ENCODE measurements at places on chromosomes 5 and 9. TPM values are rescaled to one million over a fixed set of nuclear protein-coding genes. Genes with fewer than 3 reads are reported as not detected.

Gene LCN2
- total RNA-seq: 0.64 TPM

Gene BRINP1
- total RNA-seq: not detected

Gene DDX4
- not detected for total RNA-seq

Gene FOXE1
- total RNA-seq: not detected

Gene CLIC3
- total RNA-seq: 1.6 TPM

Gene GDNF
- 0.13 TPM for total RNA-seq

Gene ADAMTS19
- total RNA-seq: not detected

Gene TIGD6
- total RNA-seq: 4.7 TPM

Gene PCDHB4
- 2.5 TPM for total RNA-seq

Gene EDIL3
- 3.7 TPM for total RNA-seq

Gene CCDC192
- total RNA-seq: 0.51 TPM

DNA sequence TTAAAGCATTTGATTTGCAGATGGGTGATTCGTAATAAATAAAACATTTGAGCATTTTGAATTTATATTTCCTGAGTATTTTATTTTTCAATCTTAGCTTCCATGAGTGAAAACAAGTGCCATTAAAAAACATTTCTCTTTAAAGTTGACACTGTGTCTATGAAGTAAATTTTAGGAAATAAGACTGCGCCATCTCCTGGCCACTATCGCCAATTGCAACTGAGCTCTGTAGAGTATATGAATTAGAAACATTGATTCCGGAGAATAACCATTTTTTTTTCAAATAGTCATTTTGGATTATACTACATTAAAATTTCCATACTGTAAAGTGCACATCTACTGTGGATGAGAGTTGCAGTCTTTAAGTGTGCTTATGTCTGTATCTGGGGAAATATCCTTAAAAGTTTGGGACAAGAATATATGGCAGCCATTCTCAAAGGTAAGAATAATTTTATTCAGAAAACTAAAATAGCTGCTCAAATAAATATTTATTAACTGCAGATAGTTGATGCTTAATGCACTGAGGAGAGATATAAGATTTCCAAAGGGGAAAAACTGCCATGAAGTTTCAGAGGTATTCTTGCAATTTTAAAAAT, 5.9 kb downstream of the DMRTA1 start:
- DNase-seq: no peak

DNA sequence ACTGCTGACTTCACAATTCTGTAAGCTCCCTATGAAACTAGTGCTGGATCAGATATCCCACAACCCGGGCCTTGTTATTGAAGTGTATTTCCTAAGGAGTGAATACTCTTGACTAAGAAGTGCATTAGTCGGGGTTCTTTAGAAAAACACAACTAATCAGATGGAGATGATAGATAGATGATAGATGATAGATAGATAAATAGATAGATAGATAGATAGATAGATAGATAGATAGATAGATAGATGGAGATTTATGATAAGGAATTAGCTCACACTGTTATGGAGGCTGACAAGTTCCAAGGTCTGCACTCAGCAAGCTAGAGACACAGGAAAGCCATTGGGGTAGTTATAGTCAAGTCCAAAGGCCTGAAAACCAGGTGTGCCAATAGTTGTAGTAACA, 214.6 kb upstream of the COX7C start:
- no peak for DNase-seq

- no peak for DNase-seq
These were observed 379.3 kb downstream of the CDH12 start for GRCh38 chr5:22473886-22474285.

- DNase-seq: no peak
These were observed 23.9 kb upstream of the SAP30L start for GRCh38 chr5:154421868-154422267.

GRCh38 chr9:135180586-135180985, 93.1 kb downstream of the OLFM1 start:
- DNase-seq: no peak

DNA sequence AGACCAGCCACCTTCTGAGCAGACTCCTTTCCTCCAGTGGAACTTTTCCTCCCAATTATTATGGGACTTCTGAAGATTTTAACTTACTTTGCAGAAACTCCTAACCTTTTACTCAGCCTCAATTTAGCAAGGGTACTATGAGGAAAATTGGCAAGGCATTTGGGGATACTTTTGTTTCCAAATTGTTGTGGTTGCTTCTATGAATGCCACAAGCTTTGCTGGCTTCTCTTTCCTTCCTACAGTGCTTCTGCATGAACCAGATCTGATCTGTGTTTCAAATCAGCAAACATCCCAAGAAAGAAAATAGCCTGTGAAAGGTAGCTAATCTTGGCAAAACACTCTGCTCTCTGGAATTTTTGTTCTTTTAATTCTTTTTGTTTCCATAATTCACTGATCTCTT, 57.3 kb upstream of the TAF11L2 start:
- no peak for DNase-seq

DNA sequence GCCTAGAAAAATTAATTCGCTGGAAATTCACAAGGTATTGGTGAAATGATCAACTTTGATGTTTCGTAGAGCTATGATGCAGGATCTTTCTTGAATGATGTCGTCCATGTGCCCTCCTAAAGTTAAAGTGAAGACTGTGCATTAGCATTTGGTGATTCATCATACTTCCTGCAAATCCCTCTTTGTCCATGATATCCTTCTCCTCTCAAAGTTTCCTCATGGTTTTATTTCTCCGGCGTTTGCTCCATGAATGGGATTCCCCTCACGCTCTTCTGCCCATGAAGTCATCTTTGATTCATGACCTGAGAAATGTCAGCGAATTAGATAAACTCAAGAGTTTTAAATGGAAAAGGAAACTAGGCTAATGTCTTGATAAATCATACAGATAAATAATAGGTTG, 372.7 kb downstream of the PSAT1 start:
- DNase-seq: no peak

DNA sequence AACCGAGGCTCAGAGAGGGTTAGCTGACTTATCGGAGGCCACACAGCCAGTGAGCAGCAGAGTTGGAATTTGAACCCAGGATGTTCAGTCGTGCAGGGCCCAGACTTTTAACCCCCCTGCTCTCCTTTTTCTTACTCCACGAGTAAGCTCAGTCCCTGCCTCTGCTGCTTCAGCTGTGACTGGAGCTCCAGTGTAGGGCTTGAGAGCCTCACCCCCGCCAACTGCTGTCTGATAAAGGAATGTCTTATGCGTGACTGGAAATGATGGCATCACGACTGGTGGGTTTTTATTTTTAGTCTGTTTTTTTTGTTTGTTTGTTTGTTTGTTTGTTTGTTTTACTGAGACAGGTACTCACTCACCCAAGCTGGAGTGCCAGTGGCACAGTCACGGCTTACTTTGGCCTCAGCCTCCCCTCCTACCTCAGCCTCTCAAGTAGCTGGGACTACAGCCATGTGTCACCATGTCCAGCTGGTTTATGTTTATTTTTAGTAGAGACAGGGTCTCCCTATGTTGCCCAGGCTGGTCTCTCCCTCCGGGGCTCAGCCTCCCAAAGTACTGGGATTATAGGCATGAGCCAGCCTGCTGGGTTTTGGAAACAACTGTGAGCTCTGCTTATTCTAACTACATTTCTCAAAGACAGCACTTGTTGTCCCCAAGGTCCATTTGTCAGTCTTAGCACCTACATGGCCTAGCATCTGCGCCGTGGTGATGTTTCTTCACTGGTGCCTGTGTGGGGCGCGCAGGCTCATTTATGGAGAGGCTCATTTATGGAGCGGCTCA, 52.5 kb upstream of the NCS1 start:
- no peak for DNase-seq

DNA sequence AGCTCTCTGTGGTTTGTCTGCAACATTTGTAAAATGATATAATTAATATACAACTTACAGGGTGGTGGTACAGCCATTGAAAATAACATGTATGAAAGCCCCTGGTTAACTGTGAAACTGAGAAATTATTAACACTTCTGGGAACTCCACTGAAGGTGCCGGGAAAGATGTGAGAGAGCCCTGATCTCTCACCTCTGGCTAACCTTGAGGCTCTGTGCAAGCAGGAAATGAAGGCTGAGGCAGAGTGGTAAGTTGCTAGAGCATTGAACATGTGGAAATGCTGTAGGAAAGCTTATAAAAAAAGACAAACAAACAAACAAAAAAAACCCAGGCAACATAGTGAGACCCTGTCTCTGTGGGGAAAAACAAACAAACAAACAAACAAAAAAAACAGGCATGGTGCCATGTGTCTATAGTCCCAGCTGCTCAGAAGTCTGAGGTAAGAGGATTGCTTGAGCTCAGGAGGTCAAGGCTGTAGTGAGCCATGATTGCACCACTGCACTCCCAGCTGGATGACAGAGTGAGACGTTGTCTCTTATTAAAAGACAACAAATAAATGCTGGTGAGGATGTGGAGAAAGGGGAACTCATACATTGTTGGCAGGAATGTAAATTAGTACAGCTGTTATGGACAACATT, 7.5 kb downstream of the CATSPER3 start:
- no peak for DNase-seq

GRCh38 chr9:114030364-114030763, 47.7 kb downstream of the AMBP start:
- DNase-seq: peak; percentile 35

- no peak for DNase-seq
These were observed 325.0 kb downstream of the AGTPBP1 start for GRCh38 chr9:85416715-85417114.

- no peak for DNase-seq
These were observed 377.8 kb downstream of the CHSY3 start for GRCh38 chr5:130282049-130282448.

DNA sequence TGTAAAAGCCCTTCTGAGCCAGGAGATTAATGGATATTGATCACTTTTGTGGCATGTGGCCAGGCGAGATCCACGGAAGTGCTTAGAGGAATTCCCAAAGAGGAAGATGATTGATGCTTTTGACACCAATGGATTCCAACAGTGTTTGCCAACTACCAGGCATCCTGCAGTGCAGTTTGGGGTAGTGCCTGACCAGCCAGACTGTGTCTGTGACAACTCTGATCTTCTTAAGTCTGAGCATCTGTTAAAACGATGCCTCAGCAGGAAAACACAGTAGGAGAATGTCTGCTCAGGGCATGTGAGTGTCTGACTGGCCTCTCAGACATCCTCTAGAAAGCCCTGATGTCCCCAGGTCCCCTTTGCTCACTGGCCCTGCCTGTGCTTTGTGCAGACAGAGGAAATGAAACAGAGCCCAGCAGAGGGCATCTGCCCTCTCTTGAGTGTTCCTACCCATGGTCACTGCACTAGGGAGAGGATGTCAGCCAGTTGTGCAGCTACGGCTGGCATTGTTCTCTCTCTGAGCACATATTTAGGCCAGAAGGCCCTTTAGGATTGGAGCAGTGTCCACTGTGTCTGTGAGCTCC, 57.0 kb downstream of the TRPC7 start:
- no peak for DNase-seq

DNA sequence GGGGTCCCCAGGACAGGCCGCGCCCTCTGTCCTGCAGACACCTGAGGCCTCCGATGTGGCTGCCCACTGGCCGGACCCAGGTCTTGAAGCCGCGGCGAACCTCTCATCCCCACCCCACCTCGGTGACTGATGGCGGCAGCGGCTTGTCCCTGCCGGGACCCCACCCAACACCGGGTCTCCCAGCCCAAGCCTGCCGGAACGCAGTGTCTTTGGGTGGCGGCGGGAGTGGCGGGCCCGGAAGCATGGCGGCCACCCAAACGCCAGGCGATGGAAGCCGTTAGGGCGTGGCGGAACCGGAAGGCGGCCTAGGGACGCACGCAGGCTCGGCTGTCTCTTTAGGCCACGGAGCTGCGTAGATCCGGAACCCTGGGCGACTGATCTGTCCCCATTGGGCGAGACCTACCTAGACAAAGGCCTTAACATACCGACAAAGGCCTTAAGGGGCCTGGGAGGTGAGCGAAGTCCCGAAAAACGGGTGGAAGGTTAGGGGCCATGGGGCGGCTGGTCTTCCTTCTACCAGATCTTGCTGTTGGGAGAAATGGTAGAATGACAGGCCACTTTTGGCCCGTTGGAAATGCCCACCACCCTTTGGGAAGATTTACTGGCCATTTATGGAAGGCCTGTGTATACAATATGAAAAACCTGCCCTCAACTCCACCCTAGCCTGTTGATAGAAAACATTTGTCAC, 94.6 kb upstream of the SMC2 start:
- no peak for DNase-seq

DNA sequence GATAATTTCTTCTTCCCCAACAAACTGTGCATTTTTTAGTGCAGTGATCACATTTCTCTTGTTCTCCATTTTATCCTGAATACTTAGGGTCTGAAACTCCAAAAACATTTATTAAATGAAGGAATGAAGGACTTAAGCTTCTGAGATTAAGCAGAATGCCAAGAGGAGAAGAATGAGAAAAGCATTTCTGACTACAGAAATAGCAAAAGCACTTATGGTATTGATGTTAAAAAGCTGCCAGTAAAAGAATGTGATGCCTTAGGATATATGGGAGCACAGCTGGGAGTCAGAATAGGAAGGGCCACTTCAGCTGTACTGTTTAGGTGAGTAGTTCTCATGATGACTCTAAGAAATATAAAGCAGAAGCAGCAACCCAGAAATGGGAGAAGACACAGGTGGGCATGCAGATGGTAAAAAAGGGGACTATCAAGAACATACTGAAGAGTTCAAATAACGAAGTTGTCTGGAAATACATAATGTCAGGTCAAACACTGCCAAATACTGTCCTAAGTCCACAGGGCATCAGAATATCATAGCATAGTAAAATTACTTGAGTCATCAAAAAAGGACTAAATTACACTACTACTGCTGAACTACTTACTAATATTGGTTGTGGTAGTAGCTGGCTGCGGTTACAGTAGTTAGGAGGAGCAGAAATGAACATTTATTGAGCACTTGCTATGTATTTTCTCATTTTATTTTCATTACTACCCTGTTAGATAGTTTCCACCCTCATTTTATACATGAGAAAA, 132.7 kb downstream of the MAPKAP1 start:
- DNase-seq: no peak

DNA sequence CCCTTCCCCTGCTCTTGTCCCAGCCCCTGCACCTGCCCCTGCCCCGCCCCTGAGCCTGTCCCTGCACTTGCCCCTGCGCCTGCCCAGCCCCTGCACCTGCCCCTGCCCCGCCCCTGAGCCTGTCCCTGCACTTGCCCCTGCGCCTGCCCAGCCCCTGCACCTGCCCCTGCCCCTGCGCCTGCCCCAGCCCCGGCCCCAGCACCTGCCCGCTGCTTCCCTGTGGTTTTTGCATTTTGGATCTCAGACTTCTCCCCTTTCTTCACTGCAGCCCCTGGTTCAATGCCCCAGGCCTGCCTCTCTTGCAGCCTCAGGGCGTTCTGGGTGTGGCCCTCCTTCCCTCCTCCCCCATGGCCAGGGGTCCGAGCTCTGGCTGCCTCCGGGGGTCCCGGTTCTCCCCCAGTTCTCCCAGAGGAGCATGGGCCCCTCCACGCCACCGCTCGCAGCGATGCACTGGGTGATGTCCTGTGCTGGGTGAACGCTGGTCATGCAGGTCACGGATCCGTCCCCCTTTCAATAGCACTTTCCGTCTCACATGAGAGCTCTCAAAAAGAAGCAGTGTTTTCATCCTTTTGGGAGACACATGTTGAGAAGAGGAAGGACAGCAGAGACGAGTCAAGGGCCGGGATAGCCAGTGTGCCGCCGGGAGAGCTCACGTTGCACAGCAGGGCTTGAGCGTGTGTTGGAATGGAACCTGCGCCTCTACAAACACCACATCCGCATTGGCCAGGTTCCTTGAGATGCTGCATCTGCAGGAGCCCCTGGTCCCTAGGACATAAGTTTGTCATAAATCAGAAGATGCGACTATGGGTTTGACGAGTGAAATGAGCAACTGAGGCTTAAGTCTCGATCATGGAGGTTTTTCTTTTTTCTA, 44.0 kb upstream of the IRX4 start:
- DNase-seq: peak; percentile 62

GRCh38 chr9:123329329-123329955, 26.6 kb upstream of the CRB2 start:
- DNase-seq: no peak

Measured in mesenteric fat pad (tissue), 1 donor.